ENCODE measurements at places on chromosomes 3 and 15.

- no peak for DNase-seq
Observed at GRCh38 chr3:12751571-12751970, 7.5 kb downstream of the TMEM40 start.

GRCh38 chr3:180402471-180403073 is 199.4 kb upstream of the TTC14 start:
- no peak for DNase-seq

DNA sequence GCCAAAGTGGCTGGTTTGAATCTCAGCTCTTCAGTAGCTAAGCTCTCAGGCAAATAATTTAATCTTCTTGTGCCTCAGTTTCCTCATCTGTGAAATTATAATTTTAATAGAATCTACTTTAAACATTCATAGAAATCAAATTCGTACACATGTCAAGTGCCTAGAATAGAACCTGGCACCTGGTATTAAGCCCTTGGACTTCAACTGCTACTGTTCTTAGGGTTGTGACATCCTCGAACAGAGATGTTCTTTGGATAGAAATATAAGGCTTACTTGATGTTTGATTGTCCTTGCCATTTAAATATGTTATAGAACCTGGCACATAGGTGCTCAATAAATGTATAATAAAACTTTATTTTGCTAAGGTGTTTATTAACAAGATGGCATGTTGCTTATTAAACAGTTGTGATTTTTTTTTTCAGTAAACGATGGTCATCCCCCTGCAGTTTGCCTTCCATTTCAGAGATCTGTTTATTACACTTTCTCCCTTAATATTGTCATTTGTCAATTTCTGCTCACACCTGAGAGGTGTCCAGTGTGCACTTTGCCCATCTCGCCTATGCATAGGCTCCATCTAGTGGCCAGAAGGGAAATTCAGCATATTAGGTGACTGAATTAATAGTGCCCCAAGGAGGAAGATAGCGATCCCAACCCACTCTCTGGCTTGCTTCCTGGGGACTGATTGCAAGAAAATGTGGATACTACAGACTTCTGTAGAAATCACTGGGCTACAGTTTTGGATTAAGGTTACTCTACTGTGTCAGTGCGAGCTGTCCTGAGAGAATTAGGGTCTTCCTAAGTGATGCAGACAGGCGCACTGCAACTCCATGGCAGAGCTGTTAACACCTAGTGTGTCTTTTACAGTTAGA is 10.7 kb downstream of the IGF1R start:
- DNase-seq, result no peak

DNA sequence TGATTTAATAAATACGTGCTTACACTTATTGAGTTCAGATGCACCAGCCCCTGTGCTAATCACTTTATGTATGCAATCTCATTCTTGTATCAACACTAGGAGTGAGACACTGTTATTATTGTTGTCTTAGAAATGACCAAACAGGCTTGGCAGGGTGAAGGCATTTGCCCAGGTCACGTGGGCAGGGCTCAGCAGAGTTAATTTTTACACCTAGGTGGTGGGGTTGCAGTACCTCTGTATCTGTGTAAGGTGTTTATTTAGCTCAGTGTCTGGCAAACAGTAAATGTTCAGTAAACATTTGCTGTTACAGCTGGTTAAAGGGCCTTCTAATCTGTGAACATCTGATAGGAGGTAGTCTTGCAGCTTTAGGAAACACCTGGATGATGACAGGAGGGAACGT is 200.0 kb downstream of the CACNA2D3 start:
- DNase-seq, result no peak

DNA sequence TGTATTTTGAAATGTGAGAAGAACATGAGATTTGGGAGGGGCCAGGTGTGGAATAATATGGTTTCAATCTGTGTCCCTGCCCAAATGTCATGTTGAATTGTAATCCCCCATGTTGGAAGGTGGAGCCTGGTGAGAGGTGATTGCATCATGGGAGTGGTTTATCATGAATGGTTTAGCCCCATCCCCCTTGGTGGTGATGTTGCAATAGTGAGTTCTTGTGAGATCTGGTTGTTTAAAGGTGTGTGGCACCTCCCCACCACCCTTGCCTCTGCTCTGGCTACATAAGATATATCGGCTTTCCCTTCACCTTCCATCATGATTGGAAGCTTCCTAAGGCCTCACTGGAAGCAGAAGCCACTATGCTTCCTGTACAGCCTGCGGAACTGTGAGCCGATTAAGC is 23.9 kb upstream of the TMEM108 start:
- no peak for DNase-seq

GRCh38 chr15:31155151-31155550 is 53.6 kb upstream of the TRPM1 start:
- no peak for DNase-seq

All from nucleus accumbens (tissue), 56 donors.